ENCODE measurements at places on chromosomes 12 and 14.

GRCh38 chr12:53221203-53222080 lies 10.6 kb downstream of the RARG start:
- DNase-seq: no peak

- DNase-seq: no peak
Measured at GRCh38 chr14:20331053-20331613, 1.9 kb downstream of the CCNB1IP1 start.

GRCh38 chr14:76908834-76909233 lies 82.6 kb downstream of the LRRC74A start:
- no peak for DNase-seq

DNA sequence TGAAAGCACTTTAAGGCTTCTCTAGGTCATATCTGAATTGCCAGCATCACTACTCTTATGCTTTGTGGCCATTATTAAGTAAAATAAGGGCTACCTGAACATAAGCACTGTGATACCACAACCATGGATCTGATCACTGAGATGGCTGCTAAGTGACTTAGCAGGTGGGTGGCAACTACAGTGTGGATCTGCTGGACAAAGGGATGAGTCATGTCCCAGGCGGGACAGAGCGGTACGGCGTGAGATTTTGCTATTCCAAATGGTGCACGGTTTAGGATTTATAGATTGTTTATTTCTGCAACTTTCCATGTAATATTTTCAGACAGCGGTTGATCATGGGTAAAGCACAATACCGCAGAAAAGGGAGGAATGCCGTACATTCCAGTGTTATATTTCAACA lies 39.4 kb downstream of the MLXIP start:
- DNase-seq: no peak

DNA sequence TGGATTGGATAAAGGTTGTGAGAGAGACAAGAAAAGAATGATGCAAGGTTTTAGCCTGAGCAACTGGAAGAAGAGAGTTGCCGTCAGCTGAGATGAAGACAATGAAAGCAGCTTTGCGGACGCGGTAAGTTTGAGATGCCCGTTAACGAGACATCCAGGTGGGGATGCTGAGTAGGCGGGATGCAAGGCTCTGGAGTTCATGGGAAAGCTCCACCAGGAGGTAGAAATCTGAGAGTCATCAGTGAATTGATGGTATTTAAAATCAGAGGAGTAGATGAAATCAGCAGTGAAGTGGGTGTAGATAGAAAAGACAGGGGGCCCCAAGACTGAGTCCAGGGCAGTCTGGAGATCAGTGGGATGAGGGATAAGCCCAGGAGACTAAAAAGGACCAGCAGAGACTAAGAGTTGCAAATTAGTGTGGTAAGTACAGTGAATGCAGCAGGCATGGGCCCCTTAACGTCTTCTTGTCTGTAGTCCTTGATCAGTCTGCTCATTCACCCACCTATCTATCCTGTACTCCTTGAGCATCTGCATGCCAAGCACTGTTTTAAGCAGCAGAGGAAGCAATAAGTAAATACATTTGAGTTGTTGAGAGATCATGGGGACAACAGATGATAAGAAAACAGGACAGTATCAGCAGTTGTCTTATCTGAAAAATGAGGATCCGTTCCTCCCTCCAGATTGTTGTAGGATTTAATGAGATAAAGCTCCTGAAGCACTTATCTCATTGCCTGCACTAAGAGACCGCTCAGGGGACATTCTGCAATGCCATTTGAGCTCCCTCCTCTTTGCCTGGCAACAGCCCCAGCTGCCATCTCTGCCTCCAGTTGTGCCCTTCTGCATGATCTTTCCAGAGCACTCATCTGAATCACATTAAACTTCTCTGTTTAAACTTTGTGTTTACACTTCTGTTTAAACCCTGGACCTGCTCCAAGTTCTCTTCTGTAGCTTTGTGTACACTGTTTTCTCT lies 91.5 kb downstream of the APAF1 start:
- DNase-seq: no peak

GRCh38 chr12:93550748-93551611 lies 21.5 kb upstream of the SOCS2 start:
- DNase-seq: no peak

- no peak for DNase-seq
Measured at GRCh38 chr14:102246071-102246470, 58.9 kb downstream of the MOK start.

- no peak for DNase-seq
Measured at GRCh38 chr12:127295630-127296029, 971.3 kb upstream of the TMEM132C start.

DNA sequence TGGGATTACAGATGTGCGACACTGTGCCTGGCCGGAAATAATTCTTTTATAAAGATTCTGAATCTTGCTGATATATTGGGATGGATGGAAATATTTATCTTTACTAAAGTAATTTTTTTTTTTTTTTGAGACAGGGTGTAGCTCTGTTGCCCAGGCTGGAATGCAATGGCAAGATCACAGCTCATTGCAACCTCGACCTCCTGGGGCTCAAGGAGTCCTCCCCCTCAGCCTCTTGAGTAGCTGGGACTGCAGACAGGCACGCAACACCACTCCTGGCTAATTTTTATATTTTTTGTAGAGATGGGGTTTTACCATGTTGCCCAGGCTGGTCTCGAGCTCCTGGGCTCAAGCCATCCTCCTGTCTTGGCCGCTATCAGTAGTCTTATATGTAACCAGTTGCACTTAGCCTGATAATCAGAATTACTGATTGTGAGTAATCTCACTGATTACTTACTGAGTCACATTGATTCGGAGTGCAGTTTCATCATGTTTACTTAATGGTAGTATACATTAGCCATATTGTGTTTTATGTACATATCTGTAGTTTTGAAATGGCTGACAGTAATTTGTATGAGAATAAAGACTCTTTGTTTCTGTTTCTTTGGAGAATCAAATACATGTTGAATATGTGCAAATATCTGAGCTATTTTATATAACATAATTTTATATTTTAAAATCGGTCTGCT lies 50.4 kb upstream of the LRTM2 start:
- no peak for DNase-seq

GRCh38 chr14:38721822-38722431 lies 381.1 kb downstream of the SEC23A start:
- DNase-seq: no peak

DNA sequence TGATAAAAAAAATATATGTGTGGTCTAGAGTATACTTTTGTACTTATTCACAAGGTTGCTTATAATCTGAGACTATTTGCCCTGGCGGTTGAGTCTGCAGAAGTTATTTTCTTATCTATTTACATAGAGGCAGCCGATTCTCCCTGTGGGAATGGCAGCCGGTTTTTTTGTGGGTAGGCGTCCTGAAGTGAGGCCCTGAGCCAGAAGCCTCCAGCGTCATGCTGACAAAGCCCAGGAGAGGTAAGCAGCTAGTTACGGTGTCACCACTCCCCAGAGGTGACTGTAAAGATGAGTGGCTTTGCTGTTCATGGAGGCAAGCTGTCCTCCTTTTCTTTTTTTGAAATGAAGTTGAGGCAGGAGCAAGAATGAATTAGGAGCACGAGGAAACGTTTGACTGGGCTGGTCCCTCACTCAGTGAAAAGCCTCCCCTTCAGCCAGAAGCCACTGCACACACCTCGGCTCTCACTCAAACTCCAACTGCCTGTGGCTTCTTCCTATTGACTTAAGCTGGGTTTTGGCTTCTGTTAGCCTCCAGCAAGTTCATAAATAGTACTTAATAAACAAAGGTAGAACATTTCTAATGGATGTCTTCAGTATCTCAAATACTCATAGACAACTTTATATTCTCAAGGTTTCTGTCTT lies 21.5 kb downstream of the PAX9 start:
- peak; percentile 61 for DNase-seq

DNA sequence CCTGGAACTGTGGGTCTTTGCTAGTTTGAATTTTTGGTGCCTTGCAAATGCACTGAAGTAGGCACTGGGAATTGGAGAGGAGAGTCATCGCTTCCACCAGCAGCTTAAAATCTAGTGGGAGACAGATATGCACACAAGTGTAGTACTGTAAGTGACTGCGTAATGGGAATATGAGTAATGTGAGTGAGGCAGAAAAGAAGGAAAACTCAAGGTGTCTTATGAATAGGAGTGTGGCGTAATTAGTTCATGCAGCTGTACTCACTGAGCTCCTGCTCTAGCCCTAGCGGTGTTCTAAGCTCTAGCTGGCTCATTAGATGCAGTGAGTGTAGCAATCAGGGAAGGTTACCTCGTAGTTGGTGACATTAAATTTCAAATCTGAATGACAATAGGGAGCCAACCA lies 2.8 kb downstream of the TCP11L2 start:
- no peak for DNase-seq

- no peak for DNase-seq
Measured at GRCh38 chr12:83753904-83754303, 1067.2 kb downstream of the TMTC2 start.
